ENCODE measurements at places on chromosomes 2 and 18.
A peak's percentile ranks its signal among the peaks of the same experiment; 100 is the strongest.

DNA sequence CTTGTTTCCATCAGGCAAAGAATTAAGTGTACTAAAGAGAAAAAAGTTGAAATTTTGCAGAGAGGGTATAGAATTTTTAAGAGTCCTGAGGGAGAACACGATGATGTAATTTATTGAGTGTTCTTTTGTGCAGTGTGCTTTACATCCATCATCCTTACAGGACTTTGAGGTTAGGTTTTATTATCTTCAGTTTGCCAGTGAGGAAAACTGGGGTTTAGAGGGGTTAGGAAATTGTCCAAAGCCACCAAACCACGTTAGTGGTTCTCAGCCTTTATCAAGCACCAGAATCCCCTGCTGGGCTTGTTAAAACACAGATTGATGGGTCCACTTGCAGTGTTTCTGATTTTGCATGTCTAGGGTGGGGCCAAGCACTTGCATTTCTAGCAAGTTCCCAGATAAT lies 277.5 kb downstream of the KCNS3 start:
- DNase-seq, result no peak

DNA sequence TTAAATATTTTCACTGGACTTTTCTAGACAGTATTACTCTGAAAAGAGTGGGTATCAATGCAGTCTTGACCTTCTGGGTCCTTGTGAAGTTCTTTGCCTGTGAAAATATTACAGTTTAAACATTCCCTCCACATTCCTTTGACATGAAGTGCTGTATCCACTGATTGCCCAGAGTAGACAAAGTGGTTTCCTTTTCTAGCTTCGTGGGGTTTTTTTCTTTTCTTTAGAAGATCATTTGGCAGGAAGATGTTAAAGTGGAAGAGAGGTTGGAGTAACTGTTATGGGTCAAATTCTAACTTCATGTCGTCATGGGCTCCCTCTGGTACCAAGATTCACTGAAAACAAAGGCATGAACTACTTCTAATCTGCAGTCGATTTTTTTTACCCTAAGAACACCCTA lies 496.9 kb downstream of the EPHA4 start:
- DNase-seq, result peak; percentile 18

DNA sequence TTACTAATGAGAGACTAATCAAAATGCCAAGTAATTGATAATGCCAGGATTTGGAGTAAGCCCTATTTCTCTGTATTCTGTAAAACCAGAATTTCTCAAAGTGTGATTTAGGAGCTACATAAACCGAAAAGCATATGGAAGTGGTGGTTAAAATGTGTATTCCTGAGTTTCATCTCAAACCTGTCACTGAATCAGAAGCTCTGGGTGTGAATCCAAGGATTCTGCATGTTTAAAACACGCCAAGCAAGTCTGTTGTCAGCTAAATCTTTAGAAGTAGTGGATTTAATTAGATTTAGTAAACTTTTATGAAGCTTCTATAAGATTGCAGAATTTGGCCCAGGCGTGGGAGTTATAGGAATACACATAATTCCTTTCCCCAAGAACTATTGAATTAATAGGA lies 700.3 kb downstream of the DCC start:
- no peak for DNase-seq

DNA sequence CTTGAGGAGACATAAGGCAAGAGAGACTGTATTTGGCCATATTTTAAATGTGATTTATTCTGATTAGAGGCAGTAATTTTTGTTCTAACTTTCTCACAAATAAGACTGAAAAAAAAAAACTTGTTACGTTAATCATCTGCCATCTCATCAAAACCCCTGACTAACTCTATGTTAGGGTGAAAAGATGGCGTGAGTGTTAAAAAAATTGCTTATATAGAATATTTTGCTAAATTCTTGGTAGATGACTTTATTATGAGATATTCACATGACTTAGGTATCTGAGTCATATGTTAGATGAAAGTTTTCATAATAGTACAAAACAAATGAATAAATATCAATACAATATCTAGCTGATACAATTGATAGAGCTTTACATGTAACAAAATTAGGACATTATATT lies 1508.7 kb upstream of the TMEFF2 start:
- no peak for DNase-seq

GRCh38 chr18:44054514-44054913 lies 626.2 kb upstream of the SETBP1 start:
- DNase-seq, result no peak

GRCh38 chr2:33208400-33208799 lies 261.6 kb downstream of the LTBP1 start:
- no peak for DNase-seq
